ENCODE measurements at places on chromosomes 5 and 9.

GRCh38 chr5:149770236-149770635, 40.1 kb downstream of the PPARGC1B start:
- no peak for DNase-seq

GRCh38 chr5:128645581-128645980, 107.5 kb upstream of the FBN2 start:
- no peak for DNase-seq

DNA sequence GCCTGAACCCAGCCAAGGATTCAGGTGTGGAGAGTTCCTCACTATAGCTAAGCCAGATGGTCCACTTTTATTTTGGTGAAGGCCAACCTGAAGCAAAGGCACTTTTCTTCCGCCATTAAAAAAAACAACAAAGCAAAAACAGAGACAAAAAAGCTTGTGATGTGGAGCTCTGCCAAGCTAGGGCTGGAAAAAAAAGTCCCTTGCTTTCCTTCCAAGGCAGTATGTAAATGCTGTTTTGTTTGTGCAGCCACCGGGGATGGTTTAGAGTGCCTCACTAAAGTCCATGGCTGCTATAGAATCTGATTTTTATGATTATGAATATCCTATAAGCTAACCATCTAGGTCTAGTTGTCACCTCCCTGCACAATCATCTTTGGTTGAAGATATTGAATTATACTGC, 14.9 kb downstream of the MEGF10 start:
- no peak for DNase-seq

- no peak for DNase-seq
Measured at GRCh38 chr9:117828466-117828865, 124.3 kb downstream of the TLR4 start.

- DNase-seq: peak; percentile 50
Measured at GRCh38 chr5:131795879-131796792, 681 bp downstream of the FNIP1 start.

DNA sequence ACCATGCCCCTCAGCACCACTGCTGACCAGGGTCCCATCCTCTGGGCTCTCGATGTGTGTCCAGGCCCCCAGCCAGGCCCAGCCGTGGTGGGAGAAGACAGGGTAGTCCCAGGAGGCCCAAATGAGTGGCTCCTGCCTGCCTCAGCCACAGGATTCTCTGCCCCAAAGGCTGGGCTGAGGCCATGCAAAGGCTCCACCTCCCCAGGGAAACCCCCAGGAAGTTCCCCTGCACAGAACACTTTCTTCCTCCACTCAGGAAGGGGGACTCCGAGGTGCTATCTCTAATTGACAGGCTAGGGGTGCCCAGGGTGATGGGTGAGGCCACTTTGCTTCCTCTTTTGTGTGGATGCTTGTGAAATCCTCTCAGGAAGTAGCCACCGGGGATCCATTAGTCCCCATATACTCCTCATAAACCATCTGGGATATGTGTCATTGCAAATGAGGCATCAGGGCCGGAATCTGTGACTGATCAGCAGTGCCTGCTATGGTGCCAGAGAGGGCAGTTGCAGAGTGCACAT, 23.1 kb upstream of the TDRD7 start:
- peak; percentile 85 for DNase-seq

DNA sequence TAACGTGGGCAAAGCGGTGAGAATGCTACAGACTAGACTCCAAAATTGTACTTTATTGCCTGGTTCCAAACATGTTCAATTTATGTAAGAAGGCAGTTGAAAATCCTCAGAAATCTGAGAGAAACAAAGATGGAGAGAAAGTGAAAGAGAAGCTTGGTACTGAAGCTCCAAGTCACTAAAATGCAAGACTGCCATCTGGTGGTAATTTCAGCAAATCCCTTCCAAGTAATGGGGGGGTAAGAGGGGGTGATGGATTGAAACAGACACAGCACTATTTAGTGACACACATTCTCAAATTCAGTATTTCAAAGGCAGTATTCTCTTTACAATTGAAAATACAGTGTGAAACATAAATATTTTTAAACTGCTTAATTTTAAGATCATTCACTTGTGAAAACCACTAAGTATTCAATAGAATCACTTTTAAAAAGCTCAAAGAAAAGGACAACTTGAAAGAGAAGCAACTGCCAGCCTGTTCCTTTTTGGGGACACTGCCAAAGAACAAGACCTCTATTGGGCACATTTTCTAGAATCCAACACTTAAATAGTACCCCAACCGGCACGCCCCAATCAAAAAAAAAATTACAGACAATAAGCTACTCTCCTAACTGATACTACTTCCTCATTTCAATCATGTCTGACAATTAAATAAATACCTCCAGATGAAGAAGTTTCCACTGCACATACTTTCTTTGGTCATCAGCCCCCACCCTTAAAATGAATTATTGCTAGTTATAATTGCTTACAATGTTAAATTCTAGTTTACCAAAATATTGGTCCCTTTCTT, 131.5 kb downstream of the AGTPBP1 start:
- peak; percentile 70 for DNase-seq

GRCh38 chr9:87181670-87182069, 234.4 kb upstream of the GAS1 start:
- peak; percentile 17 for DNase-seq
